Cardiac septum (tissue), 1 donor: ENCODE measurements at places on chromosomes 2 and 18.

DNA sequence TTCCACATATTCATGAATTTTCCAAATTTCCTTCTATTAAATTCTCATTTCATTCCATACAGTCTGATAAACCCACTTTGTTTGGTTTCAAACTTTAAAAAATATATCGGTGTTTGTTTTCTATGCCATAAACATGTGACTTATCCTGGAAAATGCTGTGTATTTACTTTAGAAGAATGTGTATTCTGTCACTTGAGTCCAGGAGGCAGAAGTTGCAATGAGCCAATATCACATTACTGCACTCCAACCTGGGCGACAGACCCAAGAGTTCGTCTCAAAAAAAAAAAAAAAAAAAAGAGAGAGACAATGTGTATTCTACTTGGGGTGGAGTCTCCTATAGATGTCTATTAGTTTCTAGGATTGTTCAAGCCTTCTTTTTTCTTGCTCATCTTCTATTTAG, 31.8 kb downstream of the MBD5 start:
- DNase-seq: no peak

DNA sequence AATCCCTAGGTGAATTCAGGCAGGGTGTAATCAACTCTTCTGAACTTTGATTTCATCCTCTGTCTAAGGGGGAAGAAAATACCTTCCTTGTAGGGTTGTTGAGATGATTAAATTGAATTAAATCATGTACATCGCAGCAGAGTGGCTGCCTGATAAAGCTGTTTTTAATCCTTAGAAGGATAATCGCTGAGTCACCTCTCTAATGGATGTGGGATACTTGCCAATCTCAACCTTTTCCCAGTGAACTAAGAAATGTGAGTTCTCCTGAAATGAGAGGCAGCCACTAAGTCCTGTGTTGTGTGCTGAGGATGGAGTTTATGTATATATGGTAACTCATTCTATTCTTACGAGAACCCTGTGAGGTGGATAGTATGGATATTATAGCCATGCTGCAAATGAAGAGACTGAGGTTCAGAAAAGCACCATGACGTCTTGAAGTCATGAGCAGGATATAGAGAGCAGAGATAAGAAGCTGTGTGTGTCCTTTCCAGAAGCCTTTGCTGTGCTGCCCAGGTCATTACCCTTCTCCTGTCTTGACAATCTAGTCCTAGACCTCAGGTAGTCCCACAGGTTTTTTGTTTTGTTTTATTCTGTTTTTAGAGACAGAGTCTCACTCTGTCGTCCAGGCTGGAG, 93.3 kb downstream of the HNRNPLL start:
- no peak for DNase-seq

GRCh38 chr2:67462738-67463496, 65.8 kb downstream of the ETAA1 start:
- no peak for DNase-seq

- no peak for DNase-seq
These were observed 249.0 kb downstream of the TRIB2 start for GRCh38 chr2:12965540-12966269.
